ENCODE measurements at places on chromosomes 5 and 9.

DNA sequence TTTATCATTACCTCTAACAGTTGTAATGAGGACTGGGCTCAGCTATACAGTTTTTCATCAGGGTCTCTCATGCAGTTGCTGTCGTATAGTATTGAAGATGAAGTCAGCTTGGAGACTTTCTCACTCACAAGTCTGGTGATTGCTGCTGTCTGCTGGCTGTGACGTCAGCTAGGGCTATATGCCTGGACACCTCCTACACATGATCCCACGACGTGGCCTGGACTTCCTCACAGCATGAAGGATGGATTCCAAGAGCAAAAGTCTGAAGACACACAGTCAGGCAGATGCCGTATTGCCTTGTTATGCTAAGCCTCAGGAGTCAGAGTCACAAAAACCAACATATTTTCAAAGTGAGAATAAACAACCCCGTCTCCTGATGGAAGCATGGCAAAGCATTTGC is 193.3 kb downstream of the LURAP1L start:
- DNase-seq, result no peak

- no peak for DNase-seq
Measured at GRCh38 chr5:149517461-149518122, 33.6 kb downstream of the CSNK1A1 start.

DNA sequence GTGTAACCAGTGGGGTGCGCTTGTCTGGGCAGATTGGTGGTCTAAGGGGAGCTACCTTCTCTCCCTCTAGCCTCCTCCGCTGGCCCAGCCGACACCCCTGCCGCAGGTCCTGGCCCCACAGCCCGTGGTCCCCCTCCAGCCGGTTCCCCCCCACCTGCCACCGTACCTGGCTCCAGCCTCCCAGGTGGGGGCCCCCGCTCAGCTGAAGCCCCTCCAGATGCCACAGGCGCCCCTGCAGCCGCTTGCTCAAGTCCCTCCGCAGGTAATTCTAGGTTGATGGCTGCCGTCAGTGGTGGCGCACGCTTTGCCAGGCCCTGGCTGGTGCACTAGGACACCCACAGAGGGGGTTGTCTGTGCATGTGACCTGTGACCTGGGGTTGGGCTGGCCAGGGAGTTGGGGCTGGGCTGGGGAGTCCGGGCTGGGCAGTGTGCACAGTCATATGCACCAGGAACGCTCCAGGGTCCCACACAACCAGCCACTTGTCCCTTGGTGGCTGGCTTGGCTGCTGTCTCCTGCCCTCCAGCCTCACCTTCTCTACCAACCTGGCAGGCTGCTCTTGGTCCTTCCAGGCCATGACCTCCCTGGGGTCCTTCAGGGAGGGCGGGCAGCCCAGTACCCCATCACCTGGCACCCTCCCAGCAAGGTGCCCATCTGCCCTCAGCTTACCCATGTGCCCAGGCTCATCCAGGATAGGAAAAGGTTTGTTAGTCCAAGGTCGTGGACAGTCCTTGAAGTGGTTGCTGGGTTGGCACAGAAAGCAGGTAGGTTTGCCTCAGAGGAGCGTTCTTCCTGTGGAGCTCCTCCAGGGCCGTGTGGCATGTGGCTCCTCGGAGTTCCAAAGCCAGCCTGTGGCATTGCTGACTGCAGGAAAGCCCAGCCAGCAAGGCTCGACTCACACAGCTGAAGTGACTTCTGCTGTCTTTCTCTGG is 73.2 kb downstream of the WNK2 start:
- no peak for DNase-seq

DNA sequence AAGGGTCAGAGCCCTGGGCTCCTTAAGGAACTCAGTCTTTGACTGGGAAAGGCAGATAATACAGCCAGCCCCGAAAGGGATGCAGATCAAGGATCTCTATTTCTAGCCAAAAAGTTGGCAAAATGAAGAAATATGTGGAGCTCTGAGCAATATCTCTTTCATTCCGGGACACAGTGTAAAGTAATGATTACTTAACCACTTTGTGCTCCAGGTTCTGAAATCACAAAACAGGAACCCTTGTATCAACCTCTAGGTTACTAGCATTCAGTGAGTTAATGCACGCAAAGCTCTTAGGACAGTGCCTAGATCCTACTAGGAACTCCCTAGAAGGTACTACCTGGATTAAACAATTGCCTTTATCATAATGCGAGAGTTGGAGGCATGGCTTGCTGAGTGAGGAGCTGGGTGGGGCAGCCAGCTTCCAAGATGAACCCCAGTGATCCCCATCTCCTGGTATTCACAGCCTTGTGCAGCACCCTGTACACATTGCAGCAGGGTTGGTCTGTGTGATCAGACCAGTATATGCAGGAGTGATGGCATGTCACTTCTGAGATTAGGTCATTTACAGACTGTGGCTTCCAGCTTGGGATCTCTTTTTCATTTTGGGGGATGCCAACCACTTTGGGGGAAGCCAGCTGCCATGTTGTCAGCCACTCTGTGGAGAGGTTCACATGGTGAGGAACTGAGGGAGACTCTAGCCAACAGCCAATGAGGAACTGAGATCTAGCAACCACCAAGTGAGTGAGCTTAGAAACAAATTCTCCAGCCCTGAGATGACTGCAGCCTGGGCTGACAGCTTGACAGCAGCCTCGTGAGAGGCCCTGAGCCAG is 103.1 kb upstream of the SLC44A1 start:
- DNase-seq, result peak; percentile 61

DNA sequence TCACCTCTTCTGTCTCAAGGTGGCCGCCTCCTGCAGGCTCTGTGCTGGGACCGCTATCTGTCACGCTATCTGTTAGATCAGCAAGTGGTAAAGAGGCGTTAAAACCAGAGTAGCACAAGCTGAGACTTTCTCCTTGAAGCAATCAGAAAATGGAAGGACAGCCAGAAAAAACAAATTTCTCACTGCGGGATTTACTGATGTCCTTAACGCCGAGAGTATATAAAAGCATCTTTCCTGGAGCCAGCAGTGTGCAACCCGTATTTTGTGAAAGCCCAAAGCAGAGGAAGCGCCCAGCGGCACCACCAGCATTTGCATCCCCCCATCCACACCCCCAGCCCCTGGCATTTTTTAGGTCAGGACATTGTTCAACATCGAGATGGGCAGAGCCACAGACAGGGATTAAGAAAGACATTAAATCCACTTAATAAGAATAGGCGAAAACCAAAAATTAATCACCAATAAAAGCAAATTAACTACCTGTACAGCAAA is 48.6 kb downstream of the DUSP1 start:
- DNase-seq, result no peak

DNA sequence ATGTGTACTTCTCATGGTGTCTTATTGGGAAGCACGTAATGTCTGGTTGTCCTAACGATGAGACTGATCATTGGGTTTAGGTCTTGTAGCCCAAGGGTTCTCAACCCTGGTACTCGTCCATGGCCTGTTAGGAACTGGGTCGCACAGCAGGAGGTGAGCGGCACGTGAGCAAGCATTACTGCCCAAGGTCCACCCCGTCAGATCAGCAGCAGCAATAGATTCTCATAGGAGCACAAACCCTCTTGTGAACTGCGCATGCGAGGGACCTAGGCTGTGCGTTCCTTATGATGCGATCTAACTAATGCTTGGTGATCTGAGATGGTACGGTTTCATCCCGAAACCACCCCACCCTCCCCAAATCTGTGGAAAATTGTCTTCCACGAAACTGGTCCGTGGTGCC is 33.5 kb downstream of the CNOT6 start:
- DNase-seq, result no peak

GRCh38 chr9:92003308-92004044 is 53.4 kb upstream of the ROR2 start:
- DNase-seq, result no peak

- no peak for DNase-seq
Measured at GRCh38 chr5:173316339-173317020, 11.7 kb downstream of the STC2 start.

- no peak for DNase-seq
Measured at GRCh38 chr5:120942596-120943350, 478.7 kb downstream of the PRR16 start.

DNA sequence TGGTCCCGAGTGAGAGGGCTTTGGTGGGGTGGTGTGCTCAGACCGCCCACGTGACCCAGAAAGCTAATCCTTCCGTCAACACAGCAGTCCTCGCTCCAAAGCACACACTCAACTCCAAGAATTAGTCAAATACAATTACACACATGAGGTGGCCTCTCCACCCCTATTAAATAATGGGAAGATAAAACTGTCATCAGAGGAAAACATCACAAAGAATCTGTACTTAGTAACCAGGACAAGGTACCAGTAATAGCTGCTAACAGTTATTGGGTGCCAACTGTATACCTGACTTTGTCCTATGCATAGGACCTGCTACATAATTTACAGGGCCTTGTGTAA is 222.8 kb downstream of the HSPA4 start:
- DNase-seq, result peak; percentile 60

DNA sequence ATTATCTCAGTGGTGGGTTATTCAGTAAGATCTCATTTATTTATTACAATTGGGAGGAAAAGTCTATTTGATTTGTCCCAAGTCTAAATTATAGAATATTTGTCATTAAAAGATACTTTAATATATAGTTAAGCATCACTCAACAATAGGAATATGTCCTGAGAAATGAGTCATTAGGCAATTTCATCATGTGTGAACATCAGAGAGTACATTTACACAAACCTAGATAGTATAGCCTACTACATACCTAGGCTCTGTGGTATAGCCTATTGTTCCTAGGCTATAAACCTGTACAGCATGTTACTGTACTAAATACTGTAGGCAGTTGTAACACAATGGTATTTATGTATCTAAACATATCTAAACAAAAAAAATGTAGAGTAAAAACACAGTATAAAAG is 135.0 kb upstream of the RASA1 start:
- DNase-seq, result no peak

- DNase-seq, result no peak
Measured at GRCh38 chr5:66570201-66570600, 26.0 kb upstream of the MAST4 start.

DNA sequence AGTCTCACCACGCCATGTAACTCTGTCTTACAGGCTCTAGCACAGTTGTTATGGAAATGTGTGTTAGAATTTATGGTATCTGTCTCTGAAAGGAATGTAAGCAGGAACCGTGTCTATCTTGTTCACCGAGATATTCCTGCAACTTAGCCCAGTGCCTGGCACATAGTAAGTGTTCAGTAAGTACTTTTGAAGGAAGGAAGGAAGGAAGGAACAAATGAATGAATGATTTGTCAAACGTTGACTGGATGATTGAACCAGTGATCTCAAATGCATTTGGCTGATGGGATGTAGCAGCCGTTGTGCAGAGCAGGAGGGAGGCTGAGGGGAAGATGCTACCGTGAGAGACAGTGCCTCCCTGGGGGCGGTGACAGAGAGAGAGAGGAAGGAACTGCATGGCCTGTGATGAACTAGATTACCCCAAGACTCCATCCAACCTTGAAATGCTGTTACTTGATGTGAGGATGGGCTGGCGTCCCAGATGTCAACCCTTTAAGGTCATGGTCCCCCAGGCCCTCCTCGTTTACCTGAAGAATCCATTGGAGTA is 47.5 kb upstream of the PPARGC1B start:
- DNase-seq, result no peak

- DNase-seq, result no peak
Measured at GRCh38 chr5:136023958-136024541, 4.7 kb upstream of the TGFBI start.

DNA sequence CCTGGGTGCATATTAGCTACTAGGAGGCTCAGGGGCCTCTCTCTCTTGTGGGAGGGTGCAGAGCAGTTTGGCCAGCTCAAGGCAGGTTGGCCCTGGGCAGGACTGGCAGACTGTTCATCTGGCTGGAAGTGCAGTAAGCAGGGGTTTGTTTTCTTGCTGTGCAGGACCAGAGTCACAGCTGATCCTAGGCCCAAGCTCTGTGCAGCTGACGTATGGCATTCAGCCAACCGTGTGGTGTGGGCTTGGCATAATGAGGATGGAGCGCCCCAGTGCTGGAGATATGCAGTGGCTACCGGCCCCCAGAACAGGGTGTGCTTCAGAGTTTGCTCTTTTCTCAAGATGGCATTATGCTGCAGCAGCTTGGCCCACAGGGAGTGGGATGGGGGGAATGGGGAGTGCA is 31.0 kb upstream of the PHF24 start:
- DNase-seq, result no peak

DNA sequence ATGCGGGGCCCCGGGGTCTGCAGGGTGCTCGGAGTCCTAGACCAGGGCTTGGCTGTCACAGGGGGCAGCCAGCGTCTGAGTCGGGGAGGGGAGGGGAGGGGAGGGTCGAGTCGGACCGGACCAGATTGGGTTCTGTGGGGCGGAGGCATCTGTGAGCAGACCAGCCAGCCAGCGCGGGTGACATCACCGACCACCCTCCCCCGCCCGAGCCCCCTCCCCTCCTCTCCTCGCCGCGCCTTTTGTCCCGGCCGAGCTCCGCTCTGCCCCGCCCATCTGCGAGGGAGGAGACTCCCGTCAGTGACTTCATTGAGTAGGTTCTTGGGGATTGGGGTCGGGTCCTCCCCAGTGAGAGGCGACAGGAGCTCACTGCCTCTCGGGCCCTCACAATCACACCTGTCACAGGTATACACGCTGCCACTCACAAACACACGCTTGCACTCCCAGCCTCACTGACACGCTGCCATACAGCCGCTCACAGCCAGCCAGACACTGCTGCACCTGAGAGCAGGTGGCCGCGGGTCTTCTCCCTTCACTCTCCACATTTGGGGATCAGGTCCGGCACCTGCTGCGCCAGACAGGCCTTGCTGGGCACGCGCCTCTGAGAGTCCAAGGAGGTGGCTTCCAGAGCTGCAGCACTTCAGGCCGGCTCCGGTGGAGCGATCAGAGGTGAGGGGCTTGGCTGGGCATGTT is 546 bp downstream of the DNAJB5 start:
- DNase-seq, result peak; percentile 80

GRCh38 chr9:128077847-128078503 is 9.9 kb downstream of the SLC25A25 start:
- DNase-seq, result no peak

- DNase-seq, result no peak
Measured at GRCh38 chr9:17863213-17863883, 284.5 kb downstream of the SH3GL2 start.

- DNase-seq, result peak; percentile 65
Measured at GRCh38 chr5:172713113-172713808, 57.7 kb downstream of the DUSP1 start.

DNA sequence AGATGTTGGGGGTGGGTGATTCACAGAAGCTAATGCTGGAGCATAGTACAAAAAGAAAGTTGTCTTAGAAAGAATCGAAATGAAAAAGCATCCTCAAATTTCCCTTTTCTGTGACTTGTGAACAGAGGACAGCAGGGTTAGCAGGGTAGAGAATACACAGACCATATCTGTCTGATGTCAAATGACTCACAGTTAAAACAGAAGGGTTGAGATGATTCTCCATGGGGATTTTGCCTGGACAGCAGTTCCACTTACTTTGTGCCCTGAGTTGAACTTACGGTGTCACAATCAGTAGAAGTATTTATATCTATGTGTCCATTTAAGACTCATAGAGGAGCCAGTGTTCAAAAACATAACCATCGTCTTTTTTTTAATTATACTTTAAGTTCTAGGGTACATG is 801.6 kb downstream of the KCTD16 start:
- DNase-seq, result no peak

DNA sequence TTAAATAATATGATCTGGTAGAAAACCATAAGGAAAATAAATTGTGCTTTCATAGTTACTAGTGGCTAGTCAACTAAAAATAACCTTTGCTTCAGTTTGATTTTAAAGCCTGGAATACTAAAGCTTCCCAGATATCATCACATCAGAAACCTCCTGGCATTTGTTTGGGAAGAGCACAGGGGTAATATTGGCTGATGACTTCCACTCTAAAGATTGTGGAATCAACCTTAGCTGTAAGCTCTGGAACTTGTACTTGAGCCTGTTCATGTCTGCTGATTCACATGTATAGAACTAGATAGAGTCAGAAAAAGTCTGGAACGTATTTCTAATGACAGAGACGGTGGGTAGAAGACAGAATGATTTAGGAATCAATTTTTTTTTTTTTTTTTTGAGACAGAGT is 345.0 kb downstream of the CWC27 start:
- no peak for DNase-seq

All from WERI-Rb-1 (cell line).